ENCODE measurements at places on chromosomes 3 and 15.

DNA sequence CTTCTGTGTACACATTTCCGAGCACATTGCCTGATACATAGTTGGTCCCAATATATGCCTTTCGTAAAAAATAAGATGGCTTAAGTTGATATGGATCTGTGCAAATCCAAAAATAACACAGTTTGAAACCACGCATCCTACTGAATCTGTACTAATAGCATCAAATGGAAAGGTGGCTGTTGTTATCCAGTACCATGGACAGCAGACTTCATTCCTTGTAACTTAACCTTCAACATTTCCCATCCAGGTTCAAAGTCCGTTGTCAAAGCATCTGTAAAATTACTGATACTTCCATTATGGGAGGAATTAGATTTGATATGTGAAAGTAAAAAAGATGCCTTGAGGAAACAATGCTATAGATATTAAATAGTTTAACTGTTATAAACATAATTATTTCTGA, 65.5 kb upstream of the C3orf49 start:
- DNase-seq: no peak

- no peak for DNase-seq
Observed at GRCh38 chr3:116190095-116190494, 255.2 kb downstream of the LSAMP start.

DNA sequence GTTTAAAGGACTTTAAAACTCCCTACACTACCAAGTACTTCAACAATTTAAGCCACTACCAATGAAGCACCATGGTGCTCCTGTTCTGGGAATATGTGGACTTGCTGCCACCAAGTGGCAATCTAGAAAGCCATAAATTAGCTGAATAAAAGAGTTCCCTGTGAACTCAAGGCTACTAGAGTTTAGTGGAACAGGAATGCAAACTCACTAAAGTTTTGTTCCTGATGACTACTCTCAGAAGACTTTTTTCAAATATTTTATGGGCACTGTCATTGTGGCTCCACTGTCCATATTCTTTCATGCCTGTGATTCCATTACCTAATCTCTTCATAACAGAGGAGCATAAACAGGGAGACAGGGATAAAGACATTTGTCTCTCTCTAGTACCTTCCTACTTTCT, 63.9 kb downstream of the TMCC1 start:
- DNase-seq: peak; percentile 21

- DNase-seq: peak; percentile 23
Observed at GRCh38 chr15:100383302-100384107, 41.7 kb upstream of the ADAMTS17 start.

- DNase-seq: peak; percentile 15
Observed at GRCh38 chr3:168544097-168544957, 448.6 kb upstream of the GOLIM4 start.

DNA sequence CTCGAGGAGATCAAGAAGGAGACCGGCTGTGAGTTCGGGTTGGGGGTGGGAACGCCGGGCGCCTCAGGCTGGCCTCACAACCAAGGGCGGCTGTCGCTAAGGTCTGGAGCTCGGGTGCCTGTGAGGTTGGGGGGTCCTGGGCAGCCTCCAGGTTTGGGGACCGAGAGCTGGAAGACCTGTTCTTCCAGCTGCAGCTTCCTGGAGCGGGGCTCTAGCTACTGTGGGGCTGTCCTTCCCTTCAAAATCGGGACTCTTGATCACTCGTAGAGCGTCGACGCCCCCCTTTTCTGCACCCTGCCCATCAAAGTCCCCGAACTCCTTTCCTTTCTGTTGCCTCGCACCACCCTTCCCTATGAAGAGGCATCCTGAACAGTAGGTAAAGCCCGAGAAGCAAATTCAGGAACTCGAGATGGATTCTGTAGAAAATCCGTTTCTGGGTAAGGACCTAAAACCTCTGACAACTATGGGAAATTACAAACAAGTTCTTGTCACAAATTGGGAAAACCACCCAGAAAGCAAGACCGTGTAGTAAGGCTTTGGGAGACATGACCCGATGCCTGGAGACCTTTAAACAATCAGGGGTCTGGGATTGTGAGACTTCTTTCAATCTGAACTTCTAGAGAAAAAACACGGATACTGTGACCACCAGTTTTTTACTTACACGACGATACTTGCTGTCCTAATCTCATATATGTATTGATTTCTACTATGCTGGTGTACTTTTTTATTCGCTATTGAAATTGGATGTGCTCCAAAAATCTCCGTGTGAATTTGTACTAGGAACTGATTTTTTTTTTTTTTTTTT, 556 bp downstream of the CHP1 start:
- no peak for DNase-seq
